NCI-H446 (cell line): ENCODE measurements at places on chromosomes 3 and 15.

DNA sequence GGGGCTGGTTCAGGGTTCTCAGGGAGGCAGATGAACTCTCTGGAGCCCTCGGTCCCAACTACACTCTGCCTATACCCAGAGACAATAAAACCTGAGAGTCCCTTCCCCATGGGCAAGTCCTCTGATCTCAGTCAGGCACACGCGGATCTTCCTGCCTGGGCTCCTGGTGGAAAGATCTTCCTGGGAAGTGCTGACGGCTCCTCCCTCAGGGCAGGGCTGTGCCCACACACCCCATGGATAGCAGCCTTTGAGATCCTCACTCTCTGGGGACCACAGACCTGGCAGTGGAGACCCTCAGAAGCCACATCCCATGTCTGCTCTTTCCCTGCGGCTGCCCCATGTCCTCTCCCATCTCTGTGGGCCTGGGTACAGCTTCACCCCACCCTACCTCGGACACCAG lies 10.4 kb downstream of the SH2D7 start:
- DNase-seq = no peak

DNA sequence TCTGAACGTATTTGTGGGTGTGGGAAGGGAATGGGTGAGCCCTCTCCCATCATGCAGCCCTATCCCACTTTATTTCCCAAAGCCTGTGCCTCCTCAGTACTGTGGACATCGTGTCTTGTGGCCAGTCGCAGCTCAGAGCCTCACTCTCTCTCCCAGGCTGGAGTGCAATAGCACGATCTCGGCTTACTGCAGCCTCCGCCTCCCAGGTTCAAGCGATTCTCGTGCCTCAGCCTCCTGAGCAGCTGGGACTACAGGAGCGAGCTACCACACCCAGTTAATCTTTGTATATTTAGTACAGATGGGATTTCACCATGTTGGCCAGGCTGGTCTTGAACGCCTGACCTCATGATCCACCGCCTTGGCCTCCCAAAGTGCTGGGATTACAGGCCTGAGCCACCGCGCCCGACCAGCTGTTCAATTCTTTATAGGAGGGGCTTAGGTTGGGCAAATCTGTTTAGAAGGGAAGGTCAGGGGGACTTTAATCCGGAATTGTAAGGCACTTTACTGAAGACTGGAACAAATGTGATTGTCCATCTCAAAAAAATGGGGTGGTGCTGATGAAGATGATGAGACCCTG lies 42.7 kb upstream of the BDH1 start:
- no peak for DNase-seq

DNA sequence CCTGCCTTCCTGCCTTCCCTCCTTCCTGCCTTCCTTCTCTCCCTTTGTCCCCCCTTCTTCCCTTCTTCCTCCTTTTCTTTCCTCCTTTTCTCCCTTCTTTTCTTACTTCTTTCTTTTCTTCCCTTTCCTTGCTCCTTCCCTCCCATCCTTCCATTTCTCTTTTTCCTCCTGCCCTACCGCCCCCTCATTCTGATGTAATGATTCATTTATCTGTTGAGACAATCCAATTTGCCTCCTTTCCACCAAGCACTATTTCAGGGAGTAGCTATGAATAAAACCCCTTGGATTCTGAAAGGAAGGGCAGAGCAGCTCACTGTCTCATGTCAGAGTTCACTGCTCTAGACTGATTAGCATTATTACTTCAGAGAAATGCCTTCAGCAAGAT lies 462.6 kb downstream of the PDCD6IP start:
- DNase-seq = no peak

- DNase-seq = no peak
Observed at GRCh38 chr15:60390871-60391501, 6.8 kb downstream of the ANXA2 start.

GRCh38 chr3:148962513-148962912 lies 28.8 kb upstream of the GYG1 start:
- DNase-seq = no peak

DNA sequence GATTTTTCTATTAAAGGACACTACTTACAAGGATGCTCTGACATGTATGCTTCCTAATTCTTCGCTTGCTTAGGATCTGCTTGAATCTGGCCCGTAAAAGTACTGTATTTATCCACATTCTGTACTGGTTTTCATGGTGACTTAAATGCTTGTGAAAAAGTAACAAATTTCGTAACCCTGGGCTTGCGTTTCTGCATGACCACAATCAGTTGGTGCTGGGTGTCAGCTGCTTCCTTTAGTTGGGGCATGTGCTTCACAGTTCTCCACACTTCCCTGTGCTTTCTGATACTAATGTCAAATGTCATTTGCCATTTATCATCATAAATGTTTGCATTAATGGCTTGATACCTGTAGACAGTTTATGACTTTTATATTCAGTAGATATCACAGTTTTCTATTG lies 218.4 kb upstream of the MLF1 start:
- no peak for DNase-seq
